ENCODE measurements at places on chromosomes 3 and 15.

- DNase-seq, result no peak
These were observed 254.7 kb downstream of the CACNA2D3 start for GRCh38 chr3:54376939-54377578.

DNA sequence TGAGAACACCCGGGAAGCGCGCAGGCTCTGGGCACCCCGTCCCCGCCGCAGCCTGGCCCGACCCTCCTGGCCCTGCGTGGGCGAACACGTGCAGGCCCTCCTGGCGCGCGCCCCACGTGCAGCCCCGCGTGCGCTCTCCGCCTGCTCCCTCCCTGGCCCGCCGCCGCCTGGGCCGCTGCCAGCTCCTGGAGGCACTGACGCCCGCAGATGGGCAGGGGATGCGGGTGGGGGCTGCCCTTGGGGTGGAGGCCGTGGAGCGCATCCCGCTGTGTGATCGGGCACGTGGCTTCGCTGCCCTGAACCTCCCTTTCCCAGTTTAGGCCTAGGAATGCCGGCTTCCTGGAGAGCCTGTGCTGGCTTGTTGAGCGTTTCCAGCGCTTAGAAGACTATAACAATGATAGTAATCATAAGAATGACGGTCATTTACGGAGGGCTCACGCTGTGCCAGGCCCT lies 104.6 kb upstream of the SLC6A6 start:
- no peak for DNase-seq

DNA sequence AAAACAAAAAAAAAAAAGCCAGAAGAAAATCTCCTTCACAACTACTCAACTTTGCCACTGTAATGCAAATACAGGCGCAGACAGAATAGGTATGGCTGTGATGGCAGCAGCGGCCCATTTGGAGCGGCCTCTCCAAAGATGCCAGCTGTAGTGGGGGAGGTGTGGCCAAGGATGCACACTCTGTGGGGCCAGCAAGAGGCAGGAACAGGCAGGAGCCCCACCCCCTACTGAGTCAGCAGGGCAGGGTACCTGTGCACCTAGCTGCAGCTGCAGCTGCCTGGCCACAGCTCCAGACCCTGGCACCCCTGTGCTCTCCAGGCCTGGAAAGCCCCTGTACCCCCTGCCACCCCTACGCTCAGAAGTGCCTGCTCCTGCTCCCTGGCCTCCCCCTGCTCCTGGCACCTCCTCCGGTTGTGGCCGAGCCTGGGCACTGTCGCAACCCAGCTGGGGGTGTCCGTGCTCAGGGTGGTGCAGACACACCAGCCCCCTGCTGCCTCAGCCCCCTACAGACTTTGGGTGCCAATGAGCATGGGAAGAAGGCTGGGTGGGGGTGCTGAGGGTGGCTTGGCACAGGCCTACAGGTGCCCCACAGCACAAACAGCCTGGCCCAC lies 312.7 kb downstream of the ULK4 start:
- DNase-seq, result no peak

DNA sequence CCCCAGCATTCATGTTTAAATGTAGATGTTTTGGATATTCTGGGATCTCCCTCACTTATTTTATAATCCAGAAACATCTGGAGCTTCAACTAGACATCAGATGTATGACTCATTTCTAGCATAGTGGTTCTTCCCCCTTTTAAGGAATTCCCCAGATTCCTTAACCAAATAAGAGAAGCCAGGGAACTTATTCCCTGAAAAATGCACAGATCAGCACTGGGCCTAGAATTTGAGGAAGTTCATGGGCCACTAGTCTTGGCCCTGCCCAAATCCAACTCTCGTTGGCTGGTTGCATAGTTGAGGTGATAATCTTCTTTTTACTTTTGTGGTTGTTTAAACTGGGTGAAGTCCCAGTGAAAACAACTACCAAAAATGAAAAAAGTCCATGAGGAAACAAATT lies 20.4 kb downstream of the RARRES1 start:
- no peak for DNase-seq

DNA sequence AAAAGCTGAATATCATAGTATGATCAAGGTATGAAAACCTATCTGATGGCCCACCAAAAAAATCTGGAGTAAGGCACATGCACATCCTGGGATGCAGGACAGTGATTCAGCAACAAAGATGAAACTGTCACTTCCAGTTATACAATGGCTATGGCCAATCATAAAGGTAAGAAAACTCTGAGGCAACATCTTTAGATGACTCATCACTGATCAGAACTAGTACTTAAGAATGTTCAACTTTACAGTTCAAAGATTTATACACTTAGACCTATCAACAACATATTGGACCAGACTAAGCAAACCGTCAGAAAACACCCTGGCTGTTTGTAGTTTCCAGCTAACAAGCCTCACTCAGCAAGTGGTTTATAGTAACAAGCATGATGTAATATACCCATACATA lies 21.3 kb upstream of the PLCH1 start:
- DNase-seq, result no peak

- no peak for DNase-seq
These were observed 243.3 kb upstream of the CCDC54 start for GRCh38 chr3:107133891-107134290.

DNA sequence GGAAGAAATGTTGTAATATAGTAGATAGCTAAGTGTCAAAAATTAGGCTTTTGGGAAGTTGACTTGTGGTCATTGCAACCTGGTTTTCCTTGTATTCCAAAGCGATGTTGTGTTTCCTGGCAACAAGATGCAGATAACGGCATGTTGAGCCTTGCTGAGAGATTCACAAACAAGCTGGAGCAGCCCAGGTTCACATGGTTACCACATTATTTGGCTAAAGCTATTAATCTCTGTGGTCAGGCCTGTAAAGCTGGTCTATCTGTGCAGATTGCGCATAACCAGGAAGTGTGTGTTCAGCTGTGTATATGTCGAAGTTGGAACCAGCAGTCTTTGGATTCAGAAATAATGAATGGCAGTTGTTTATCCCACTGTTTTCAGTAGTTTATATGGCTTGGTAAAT lies 6.6 kb downstream of the TIPARP start:
- DNase-seq, result peak; percentile 69

GRCh38 chr3:123739106-123739505 lies 145.0 kb downstream of the MYLK start:
- DNase-seq, result no peak

GRCh38 chr3:129016356-129016719 lies 15.2 kb downstream of the EFCC1 start:
- no peak for DNase-seq

- DNase-seq, result no peak
These were observed 7.4 kb downstream of the GLB1 start for GRCh38 chr3:33089515-33089914.

DNA sequence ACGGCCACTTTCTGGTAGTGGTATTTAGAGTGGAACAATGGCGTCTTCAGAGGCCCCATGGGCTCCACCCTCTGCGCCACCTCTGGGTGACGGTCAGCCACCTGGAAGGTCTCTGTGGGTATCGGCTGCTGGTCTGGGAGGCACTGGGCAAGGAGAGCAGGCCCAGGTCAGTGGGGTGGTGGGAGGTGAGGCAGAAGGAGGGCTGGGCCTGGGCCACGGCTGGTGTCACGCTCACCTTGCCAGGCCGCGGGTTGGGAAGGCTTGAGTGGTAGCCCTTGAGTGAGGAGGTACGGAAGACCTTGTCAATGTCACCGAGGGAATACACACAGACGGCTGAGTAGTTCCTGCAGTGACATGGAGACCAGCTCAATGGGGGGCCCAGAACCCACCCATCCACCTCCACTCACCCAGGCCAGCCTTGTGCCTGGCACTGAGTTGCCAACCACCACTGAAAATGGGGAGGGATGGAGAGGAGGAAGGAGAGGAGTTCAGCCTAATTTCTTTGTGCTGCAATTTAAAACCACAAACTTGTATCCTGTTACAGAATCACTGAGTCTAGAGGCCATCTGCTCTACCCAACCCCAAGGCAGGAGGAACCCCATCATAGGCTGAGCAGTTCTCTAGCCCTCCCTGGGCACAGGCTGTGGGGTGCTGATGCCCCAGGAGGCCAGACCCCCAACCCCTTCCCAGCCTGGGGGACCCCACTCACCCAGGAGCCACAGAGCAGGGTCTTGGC lies 19.0 kb downstream of the SEMA7A start:
- DNase-seq, result no peak

GRCh38 chr3:135311699-135312098 lies 516.6 kb downstream of the EPHB1 start:
- no peak for DNase-seq

- DNase-seq, result no peak
These were observed 6.0 kb downstream of the PLIN1 start for GRCh38 chr15:89673165-89673512.

GRCh38 chr15:66956672-66957430 lies 108.6 kb upstream of the SMAD3 start:
- no peak for DNase-seq

GRCh38 chr3:168847291-168847883 lies 751.7 kb upstream of the GOLIM4 start:
- no peak for DNase-seq

DNA sequence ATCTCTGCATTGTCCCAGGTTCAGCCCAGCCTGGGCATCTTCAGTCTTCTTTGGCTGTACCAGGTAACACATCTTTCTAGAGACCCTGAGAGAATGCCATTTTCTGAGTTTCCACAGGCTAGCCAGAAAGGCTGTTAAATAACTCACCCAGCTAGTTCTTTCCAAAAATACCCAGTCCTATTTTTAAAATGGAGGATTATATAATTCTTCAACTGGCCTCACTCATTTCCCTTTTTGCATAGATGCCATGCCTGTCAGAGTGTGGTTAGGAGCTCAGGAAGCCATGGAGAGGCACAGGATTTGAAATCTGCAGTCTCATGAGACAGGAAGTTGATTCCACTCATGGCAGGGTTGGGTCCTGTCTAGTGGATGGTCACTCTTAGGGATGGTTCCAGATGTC lies 39.8 kb downstream of the CEMIP start:
- DNase-seq, result no peak

GRCh38 chr3:53147903-53148400 lies 13.1 kb upstream of the PRKCD start:
- DNase-seq, result no peak

DNA sequence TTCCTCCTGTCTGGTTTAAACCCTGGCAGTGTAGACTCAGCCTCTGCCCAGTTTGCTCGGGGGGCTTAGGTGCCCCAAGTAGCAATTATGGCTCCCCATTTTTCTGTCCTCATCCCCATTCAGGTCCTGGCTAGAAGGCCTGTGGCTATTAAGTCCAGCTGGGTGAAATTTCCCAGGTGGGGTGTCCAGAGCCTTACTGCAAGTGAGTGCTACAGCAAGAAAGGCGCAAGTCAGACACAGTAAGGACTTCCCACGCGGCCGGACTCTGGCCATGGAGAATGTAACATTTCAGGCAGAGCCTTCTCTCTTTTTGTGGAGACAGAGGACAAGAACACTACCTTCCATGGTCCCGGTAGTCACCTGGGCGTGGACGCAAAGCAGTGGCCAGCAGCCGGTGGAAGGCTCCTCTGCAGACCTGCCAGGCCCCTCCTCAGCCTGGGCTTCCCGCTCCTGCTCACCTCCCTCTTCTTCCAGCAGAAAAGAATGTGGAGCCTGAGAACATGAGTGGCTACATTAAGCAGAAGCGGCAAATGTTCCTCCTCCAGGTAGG lies 23.3 kb downstream of the CFAP100 start:
- DNase-seq, result no peak

DNA sequence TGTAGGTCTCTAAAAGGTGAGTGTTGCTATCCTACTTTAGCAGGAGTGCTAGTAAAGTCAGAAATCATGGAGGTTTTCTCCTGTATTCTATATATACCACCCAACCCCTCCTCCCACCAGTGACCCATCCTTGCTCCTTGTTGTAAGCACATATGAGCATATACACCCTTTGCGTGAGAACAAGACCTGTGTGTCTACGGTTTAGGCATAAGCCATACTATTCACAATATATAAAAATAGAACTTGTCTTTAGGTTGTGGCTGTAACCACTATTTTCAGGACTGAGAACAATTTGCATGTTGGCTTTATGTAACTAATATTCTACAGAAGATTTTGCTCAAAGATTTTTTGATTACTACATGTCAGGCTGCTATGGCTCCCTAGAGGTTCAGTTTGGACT lies 59.1 kb upstream of the TOP2B start:
- no peak for DNase-seq

- DNase-seq, result no peak
These were observed at the start of gene AGBL1 for GRCh38 chr15:86079508-86080266. AGBL1 (plus strand) TSS chr15:86079871.

GRCh38 chr15:75620058-75620820 lies 5.3 kb downstream of the SNUPN start:
- DNase-seq, result no peak

DNA sequence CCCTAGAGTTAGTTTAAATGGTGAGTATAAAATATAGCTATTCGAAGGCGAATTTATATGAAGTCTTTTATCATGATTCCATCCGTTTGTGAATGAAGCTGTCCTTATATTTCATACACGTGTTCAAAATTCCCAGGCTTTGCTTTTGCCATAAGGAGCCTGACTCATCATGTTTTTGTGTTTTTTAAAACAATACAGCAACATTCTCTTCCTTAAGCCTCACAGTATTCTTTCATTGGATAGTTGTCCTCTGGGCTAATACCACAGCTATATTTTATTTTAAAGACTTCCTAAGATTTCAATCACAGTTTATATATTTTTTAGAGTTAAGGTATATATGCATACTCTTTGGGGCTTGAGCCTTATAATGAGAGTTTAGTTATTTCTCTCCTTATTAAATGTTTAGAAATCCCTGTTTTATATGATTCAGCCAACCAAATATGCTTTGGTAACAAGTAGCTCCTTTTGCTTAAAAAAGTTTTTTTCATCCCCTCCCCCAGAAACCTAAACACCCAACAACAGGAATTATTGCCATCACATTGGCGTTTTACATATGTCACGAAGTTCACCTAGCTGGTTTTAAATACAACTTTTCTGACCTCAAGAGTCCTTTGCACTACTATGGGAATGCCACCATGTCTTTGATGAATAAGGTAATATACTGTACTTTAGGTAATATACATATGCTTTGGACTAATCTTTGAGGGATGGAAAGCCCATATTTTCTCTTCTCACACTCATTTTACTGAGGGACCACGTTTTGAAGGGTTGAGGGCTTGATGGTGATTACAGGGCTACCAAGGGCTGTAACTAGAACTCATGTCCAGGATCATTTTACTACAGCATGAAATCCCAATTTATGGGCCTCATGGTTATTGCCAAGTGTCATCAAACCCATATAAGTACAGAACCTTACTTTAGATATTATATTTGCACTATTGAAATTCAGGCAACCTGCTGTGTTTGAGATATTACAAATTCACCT lies 28.5 kb downstream of the ST3GAL6 start:
- no peak for DNase-seq

GRCh38 chr3:88167704-88168103 lies 17.9 kb downstream of the C3orf38 start:
- DNase-seq, result no peak

GRCh38 chr3:109131276-109131675 lies 5.2 kb upstream of the C3orf85 start:
- DNase-seq, result no peak

- no peak for DNase-seq
These were observed 28.4 kb upstream of the RPL29 start for GRCh38 chr3:52023860-52024764.

DNA sequence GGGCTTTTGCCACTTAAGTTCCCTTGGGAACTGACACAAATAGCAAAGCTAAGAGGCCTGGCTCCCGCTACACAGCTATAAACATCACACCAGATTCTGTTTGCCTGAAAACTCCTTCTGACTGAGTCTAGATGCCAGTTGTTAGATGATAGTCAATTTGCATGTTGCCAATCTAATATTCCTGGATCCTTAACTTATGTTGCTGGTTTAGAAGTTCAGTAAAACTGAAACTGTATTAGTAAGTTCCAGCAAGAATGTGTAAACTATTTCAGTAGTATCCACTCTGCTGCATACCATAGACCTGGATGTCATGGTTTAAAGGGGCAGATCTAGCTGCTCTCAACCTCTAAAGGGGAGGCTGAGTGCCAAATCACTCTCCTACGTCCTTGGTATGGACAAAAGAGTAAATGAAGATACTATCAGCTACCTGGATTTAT lies 27.1 kb upstream of the LACTB start:
- DNase-seq, result no peak
